Activated T-helper 2 cell treated with anti-CD3 and anti-CD28 coated beads, Interferon-gamma antibody, Interleukin-2, Interleukin-4, amounts not matched to agents 10 μg/mL and 5 μg/mL and 100 μg/mL, durations not matched to agents 14 hours and 24 hours and 36 hours (primary cell): ENCODE measurements at places on chromosomes 11 and 22. TPM values are rescaled to one million over a fixed set of nuclear protein-coding genes. Genes with fewer than 3 reads are reported as not detected.

DNA sequence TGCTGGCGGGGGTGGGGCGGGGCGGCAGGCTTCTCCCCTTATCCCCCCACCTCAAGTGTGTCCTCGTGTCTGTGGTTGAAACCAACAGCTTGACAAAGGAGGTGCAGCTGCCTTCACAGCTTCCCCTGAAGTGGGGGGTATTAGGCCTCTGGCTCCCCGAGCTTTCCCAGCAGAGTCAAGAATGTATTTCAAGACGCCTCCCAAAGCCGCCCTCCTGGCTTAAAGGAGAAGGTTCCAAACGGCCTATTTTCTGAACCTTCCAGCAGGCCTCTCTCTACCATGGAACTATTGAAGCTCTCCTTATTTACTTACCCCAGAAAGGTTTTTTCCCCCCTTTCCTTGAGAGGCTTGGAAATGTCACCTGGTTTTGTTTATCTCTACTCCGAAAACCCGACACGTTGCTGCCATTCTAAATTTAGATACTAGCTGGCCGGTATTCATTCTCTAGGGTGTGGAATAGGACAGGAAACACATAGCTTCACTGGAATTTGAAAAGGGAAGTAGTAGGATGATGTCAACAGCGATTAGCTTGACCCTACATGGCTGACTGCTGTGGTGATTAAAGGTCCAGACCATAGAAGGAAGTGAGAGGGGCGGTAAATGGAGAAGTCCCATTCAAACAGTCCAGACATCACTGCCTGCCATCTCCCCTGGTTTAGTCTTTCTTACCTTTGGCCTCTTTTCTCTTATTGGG, 671 bp upstream of the PICALM start:
- peaks cover 2% of the 10 kb centered on the region for H3K27me3 ChIP-seq
- DNase-seq, result no peak
- H3K4me1 ChIP-seq, result peaks cover 25% of the 10 kb centered on the region
- H3K36me3 ChIP-seq, result peaks cover 34% of the 10 kb centered on the region

- H3K4me3 ChIP-seq, result no peak overlapping the region
- H3K27me3 ChIP-seq, result no peaks in the 10 kb centered on the region
- peaks cover 50% of the 10 kb centered on the region for H3K36me3 ChIP-seq
Observed at GRCh38 chr11:45871638-45872037, 13.8 kb upstream of the MAPK8IP1 start.

Gene OR51I1
- not detected in 2 replicates for total RNA-seq

Gene SOX10
- total RNA-seq, result not detected in 2 replicates

Gene TMPRSS13
- 2.7 and 5.3 TPM in 2 replicates for total RNA-seq

DNA sequence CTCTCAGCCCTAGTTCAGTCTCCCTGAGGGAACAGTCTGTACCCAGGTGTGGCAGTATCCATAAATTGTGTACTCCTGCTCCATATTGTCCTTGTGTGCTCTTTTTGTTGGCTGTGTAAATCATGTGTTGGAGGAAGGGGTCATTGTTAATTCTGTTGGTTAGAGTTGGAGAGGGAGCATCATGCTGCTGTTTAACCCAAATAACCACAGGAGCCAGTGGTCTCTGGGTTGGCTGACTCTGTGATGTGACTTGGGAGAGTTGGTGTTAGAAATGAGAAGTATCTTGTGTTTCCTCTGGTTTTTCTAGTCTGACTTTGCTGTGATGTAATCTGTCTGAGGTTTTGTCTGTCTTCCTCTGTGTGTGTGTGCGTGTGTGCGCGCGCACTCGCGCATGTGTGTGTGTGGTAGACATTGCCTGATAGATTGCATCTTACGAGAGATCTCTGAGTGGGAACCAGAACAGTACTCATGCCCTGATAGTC, 30.5 kb downstream of the CTNND1 start:
- peak; percentile 85 for DNase-seq
- H3K4me3 ChIP-seq, result peak overlapping the region; percentile 45
- peaks cover 14% of the 10 kb centered on the region for H3K36me3 ChIP-seq
- H3K27me3 ChIP-seq, result no peaks in the 10 kb centered on the region

- no peak for DNase-seq
- H3K36me3 ChIP-seq, result no peaks in the 10 kb centered on the region
- H3K27me3 ChIP-seq, result no peaks in the 10 kb centered on the region
- no peaks in the 10 kb centered on the region for H3K4me1 ChIP-seq
- no peak overlapping the region for H3K27ac ChIP-seq
Observed at GRCh38 chr11:69495441-69496201, 14.2 kb downstream of the LINC01488 start.

DNA sequence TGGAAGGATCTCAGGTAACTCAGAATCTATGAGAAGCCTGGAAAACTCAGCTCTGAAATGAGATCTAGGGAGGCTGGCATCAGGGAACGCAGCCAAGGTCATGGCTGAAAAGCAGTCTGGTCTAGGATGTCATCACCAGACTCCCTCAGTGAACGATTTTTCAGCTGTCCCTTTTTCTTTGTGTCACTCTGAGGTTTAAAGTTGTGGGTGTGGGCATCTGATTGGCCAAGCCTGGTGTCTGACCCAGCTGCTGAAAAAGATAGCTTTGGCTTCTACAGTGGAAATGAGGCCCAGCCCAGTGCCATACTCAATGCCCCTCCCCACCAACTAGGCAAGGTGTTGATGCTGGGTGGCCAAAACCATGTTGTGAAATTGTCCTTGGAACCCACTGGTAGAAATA, 14.5 kb downstream of the RPS3 start:
- H3K27me3 ChIP-seq, result no peaks in the 10 kb centered on the region
- H3K27ac ChIP-seq, result no peak overlapping the region
- no peak for DNase-seq
- no peaks in the 10 kb centered on the region for H3K4me1 ChIP-seq
- peaks cover 24% of the 10 kb centered on the region for H3K36me3 ChIP-seq

Gene PRSS23
- 4.5 and 5.4 TPM in 2 replicates for total RNA-seq

GRCh38 chr22:22848364-22848866, 39.2 kb upstream of the IGLL5 start:
- no peaks in the 10 kb centered on the region for H3K36me3 ChIP-seq
- H3K27ac ChIP-seq, result no peak overlapping the region
- peak; percentile 53 for DNase-seq
- H3K4me1 ChIP-seq, result peaks cover 2% of the 10 kb centered on the region

- no peak for DNase-seq
- H3K27ac ChIP-seq, result no peak overlapping the region
- H3K4me1 ChIP-seq, result no peaks in the 10 kb centered on the region
Observed at GRCh38 chr11:116162086-116162885, 610.5 kb downstream of the BUD13 start.

Gene SDHAF2
- total RNA-seq, result 41.6 and 46.4 TPM in 2 replicates

DNA sequence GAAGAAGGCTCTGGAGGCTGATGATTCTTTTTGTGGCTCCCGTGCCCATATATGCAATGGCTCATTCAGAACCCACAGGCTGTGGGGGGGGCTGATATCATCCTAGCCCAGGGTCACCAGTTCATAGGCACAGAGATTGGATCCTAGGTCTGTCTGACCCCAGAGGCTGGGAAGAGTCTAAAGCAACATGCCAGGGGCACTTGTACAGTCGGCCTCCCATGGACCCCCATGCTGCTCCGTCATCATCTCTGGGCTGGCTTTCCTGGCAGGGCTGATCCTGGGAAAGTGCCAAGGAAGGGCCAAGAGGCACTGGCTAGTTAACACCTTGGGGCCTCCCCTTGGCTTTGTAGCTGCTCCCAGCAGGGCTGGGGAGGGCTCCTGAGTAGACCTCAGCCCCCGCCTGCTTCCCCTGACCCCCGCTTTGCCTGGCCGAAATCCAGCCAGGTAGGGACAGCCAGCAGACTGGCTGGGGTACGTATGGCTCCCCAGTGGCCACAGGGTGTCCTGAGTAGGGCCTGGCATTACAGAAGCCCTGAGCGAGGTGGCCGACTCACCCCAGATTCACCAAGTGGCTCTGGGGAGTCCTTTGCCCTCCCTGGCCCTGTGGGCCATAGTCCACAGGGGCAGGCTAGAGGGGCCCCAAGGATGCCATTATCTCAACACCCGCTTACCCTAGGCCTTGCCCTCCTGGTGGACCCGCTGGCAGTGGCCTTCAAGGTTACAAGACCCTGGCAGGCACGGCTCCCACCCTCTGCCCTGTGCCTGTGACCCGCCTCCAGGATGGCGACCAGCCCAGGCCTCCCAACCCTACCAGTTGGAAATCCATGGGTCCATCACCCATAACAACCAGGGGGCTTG, 22.5 kb downstream of the FADS3 start:
- no peak overlapping the region for H3K4me3 ChIP-seq
- DNase-seq, result no peak
- H3K27ac ChIP-seq, result no peak overlapping the region
- H3K4me1 ChIP-seq, result peaks cover 6% of the 10 kb centered on the region

- peaks cover 9% of the 10 kb centered on the region for H3K4me1 ChIP-seq
- H3K36me3 ChIP-seq, result peaks cover 21% of the 10 kb centered on the region
- H3K4me3 ChIP-seq, result no peak overlapping the region
- H3K27ac ChIP-seq, result no peak overlapping the region
- H3K27me3 ChIP-seq, result no peaks in the 10 kb centered on the region
Observed at GRCh38 chr22:37752189-37753087, 55.3 kb upstream of the GCAT start.

Gene SLC22A8
- not detected in 2 replicates for total RNA-seq

Gene OR8A1
- total RNA-seq, result not detected in 2 replicates

Gene CCDC81
- total RNA-seq, result 0.83 and 1.5 TPM in 2 replicates
